ENCODE measurements at places on chromosomes 13 and 19. TPM values are rescaled to one million over a fixed set of nuclear protein-coding genes. Genes with fewer than 3 reads are reported as not detected.

Gene FGF22
- 0.28 TPM for total RNA-seq

Gene KLK8
- total RNA-seq: not detected

Gene SLITRK5
- total RNA-seq: 0.58 TPM

Gene ISOC2
- total RNA-seq: 58.4 TPM

Gene MBD3L5
- total RNA-seq: not detected

Gene BEST2
- total RNA-seq: 1.8 TPM

Gene FFAR3
- total RNA-seq: not detected

Gene UNC13A
- total RNA-seq: 1.3 TPM

Gene ZNF540
- total RNA-seq: not detected

Gene ZNF415
- total RNA-seq: not detected

Gene ZNF208
- not detected for total RNA-seq

Gene REXO1
- 20.6 TPM for total RNA-seq

Gene UBE2L5
- not detected for total RNA-seq

Gene NLRP4
- total RNA-seq: not detected

Gene COL5A3
- total RNA-seq: 2.6 TPM

Gene KASH5
- total RNA-seq: not detected

Gene KLK14
- 0.55 TPM for total RNA-seq

Gene NAPSA
- total RNA-seq: 0.84 TPM

Gene CACNA1A
- 0.04 TPM for total RNA-seq

Gene SERP2
- not detected for total RNA-seq

Gene PSG2
- not detected for total RNA-seq

All from A549 treated with Mapracorat at 1 μM for 4 hours (cell line).